ENCODE measurements at places on chromosomes 13 and 19.
A peak's percentile ranks its signal among the peaks of the same experiment; 100 is the strongest.

- DNase-seq, result no peak
These were observed 2521.1 kb downstream of the PCDH9 start for GRCh38 chr13:64709079-64709478.

GRCh38 chr19:3464587-3465235 is 15.6 kb downstream of the SMIM24 start:
- DNase-seq, result no peak

- peak; percentile 77 for DNase-seq
These were observed 26.3 kb downstream of the SAE1 start for GRCh38 chr19:47156861-47157430.

DNA sequence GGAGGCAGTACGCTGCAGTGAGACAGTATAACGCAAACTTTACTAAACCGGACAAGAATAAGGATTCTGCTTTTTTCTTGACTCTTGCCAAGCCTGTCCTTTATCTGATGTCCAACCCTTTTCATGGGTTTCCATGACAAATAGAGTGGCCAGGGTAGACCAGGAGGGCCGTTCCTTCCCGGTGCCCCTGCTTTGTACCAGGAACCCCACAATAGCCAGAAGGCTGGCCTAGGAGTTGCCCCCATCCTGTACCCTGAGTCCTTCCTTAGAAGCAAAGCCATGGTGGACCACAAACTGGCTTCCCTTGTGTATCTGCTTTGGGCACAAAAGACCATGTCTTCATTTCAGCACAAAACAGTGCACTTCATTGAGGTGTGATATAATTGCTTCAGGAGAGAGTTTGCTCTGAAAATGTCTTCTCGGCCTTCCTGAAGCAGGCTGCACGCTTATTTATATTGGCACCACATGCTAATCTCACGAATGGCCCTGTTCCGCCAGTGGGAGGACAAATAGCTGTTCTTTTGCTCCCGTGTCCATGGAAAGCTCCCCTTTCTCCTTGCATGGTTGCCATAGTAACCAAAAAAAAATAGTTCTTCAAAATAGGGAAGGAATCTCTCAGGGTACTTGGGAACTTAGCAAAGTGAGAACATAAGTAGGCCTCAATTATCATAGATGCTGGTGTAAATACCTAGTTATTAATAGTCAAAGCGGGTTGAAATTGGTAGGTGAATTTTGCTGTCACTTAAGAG is 222.1 kb downstream of the ZIC5 start:
- no peak for DNase-seq

DNA sequence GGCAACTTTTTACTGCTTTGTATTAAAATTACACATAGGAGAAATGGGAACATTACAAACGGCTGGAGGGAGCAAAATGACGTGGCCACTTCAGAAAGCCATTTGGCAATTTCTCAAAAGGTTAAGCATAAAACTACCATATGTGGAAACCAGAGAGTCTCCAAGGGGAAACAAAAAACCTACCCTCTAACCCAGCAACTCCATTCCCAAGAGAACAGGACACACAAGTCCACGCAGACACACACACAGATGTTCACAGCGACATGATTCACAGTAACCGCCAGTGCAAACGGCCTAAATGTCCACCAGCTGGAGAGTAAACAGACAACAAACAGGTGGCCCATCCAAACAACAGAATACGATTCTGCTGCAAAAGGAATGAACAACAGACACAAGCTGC is 37.2 kb downstream of the STK24 start:
- DNase-seq, result no peak

DNA sequence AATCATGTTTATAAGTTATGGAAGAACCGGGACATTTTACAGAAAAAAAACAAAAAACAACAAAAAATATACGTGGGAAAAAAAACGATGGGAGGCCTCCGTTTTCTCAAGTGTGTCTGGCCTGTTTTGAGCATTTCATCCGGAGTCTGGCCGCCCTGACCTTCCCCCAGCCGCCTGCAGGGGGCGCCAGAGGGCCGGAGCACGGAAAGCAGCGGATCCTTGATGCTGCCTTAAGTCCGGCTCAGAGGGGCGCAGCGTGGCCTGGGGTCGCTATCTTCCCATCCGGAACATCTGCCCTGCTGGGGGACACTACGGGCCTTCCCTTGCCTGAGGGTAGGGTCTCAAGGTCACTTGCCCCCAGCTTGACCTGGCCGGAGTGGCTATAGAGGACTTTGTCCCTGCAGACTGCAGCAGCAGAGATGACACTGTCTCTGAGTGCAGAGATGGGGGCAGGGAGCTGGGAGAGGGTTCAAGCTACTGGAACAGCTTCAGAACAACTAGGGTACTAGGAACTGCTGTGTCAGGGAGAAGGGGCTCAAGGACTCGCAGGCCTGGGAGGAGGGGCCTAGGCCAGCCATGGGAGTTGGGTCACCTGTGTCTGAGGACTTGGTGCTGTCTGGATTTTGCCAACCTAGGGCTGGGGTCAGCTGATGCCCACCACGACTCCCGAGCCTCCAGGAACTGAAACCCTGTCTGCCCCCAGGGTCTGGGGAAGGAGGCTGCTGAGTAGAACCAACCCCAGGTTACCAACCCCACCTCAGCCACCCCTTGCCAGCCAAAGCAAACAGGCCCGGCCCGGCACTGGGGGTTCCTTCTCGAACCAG is 1.8 kb upstream of the APOE start:
- peak; percentile 49 for DNase-seq

DNA sequence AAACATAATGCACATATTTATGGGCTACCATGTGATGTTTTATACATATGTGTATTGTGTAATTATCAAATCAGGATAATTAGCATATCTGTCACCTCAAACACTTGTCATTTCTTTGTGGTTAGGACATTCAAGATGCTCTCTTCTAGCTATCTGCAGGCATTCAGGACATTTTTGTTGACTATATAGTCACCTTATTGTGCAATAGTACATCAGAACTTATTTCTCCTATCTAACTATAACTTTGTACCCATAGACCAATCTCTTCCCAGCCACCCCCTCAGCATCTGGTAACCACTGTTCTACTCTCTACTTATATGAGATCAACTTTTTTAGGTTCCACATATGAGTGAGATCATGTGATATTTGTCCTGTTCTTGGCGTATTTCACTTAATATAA is 20.3 kb downstream of the ZNF420 start:
- DNase-seq, result no peak

DNA sequence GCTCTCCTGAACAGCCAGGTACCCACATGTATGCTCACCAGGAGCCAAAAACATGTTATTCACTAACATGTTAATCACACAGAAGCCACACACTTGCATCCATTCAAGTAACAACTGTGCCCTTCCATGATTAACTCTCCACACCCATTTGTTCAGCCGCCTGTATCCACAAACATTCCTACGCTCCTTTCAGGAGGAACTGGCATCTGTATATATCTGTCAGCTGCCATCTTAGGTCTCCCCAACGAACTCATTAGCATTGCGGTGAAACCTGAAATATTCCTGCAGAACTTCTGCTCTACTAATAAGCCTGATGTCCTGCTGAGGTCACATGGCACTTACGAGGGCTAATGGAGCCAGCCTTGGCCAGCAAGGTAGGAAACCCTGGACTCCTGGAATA is 33.0 kb downstream of the OLFM2 start:
- no peak for DNase-seq

DNA sequence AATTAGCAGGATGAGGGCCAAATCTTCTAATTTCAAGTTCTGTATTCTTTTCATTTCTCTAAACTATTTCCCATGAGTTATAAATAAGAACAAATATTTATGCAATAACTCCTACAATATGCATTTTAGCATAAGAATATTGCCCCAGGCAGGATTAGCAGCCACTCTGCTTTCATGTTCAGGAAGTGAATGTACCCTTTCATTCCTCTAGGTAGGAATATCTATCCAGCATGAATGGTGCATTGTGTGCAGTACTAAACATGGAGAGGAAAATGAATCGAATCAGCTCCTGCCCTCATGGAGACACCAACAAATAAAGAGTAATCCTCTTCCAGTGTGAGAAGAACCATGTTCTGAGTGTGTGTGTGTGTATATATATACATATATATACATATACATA is 41.0 kb downstream of the LHFPL6 start:
- no peak for DNase-seq

GRCh38 chr13:39767791-39768517 is 112.5 kb downstream of the COG6 start:
- no peak for DNase-seq

GRCh38 chr19:1492474-1493006 is 1.6 kb downstream of the REEP6 start:
- no peak for DNase-seq

- no peak for DNase-seq
These were observed 13.1 kb downstream of the DNM2 start for GRCh38 chr19:10730932-10731331.

GRCh38 chr19:55605637-55606470 is at the start of gene ZNF865:
Gene ZNF865 (plus strand): TSS chr19:55605647. CDS start chr19:55613619, 7,972 bp downstream.
- peak; percentile 82 for DNase-seq

GRCh38 chr13:41751277-41751676 is 209.6 kb downstream of the VWA8 start:
- no peak for DNase-seq

- DNase-seq, result peak; percentile 64
These were observed 25.0 kb downstream of the GRIN2D start for GRCh38 chr19:48418317-48419064.

GRCh38 chr13:86080340-86080995 is 281.2 kb upstream of the SLITRK6 start:
- no peak for DNase-seq

GRCh38 chr19:50664204-50664603 is 15.0 kb downstream of the C19orf81 start:
- no peak for DNase-seq

DNA sequence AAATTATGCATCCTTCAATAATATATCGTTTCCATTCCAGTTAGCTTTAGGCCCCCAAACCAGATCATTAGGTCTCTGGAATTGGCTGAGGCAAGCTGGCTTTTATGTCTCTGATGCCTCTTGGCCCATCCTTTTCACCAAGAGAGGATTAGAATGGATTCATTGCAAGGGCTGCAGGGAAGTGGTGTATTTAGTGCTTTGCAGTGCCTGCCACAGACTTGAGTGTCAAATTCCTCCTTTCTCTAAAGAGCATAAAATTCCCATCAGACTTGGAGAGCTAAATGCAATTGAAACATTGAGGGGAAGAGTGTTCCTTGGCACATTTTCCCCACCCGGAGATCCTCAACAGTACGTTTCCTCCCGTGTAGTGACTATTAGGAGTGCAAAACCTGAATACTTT is 302.6 kb downstream of the ATP8A2 start:
- DNase-seq, result no peak

GRCh38 chr19:366951-367350 is 22.4 kb upstream of the MIER2 start:
- no peak for DNase-seq

GRCh38 chr19:30870876-30871275 is 478.4 kb downstream of the TSHZ3 start:
- DNase-seq, result no peak

GRCh38 chr13:28728642-28729041 is 9.9 kb upstream of the SLC46A3 start:
- DNase-seq, result no peak

GRCh38 chr13:31797154-31797775 is 57.9 kb downstream of the RXFP2 start:
- DNase-seq, result no peak

- DNase-seq, result no peak
These were observed 12.9 kb downstream of the ZNF507 start for GRCh38 chr19:32358321-32358720.
